ENCODE measurements at places on chromosomes 6 and 20.

GRCh38 chr6:133956416-133957049 is 3.5 kb downstream of the TBPL1 start:
- DNase-seq: no peak

- no peak for DNase-seq
These were observed 1.2 kb downstream of the SRSF12 start for GRCh38 chr6:89116702-89117101.

DNA sequence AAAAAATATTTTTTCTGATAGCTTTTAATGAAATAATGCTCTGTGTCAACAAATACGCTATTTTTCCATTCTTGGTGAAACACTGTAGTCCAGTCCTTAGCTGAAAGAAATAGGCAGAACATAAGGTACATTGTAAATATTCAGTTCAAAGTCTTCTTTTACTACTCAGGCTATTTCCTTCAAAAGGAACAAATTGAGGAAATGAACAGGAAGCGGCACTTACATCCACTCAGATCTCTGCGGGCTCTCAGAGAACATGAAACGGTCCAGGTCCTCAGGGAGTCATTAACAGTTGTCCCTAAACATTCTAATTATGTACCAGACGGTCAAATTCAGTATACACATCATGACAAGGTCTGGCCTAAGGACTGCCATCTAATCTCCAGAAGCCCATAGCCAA is 212.6 kb downstream of the KIF16B start:
- no peak for DNase-seq

DNA sequence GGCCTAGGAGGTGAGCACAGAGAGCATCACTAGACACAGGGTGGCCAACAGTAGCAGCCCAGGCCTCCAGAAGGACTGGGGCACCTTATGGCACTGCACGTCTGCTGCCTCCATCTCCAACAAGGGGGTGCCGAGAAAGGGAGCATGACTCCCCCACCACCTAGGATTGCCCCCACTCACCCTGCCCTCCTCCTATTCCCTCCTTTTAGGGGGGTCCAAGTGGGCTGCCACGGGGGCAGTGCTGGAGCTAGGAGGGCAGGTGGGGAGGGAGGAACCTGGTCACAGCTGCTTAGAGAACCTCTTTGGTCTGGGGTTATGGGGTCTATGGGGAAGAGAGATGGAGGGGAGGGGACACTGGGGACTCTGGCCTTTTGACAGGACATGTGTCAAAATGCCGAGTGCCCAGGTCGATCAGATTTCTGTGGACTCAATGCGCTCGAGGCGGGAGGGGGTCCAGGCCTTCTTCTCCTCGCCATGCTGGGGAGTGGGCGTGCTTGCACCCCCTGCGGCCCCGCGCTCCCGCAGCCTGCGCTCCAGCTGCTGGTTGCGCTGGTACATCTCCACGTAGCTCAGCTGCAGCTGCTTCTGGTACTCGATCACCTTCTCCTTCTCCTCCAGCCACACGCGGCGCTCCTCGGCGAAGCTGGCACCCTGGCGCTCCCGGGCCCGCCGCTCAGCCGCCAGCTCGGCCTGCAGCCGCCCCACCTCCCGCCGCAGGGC is 4.5 kb upstream of the FASTKD5 start:
- no peak for DNase-seq

DNA sequence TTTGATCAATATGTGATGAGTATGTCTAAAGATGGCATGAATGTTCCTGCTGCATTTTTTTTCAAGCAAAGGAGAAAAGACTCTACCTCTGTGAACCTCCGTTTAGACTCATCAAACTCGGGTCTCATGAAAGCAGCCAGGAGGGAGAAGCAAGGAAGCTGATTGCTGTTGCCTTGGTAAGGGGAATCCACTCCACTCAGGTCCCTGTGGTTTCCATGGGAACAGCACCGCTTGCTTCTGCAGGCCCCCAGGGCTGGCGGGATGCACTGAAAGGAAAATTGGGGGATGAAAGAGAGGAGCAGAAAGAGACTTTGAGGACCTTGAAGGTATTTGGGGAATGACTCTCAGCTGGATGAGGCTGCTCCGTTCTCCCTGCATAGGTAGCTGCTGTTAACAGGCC is 249.6 kb upstream of the RIN2 start:
- DNase-seq: no peak

GRCh38 chr6:20698675-20699074 is 164.4 kb downstream of the CDKAL1 start:
- DNase-seq: no peak

GRCh38 chr6:89834884-89835792 is 5.5 kb downstream of the CASP8AP2 start:
- no peak for DNase-seq

- no peak for DNase-seq
These were observed 73.2 kb upstream of the CD2AP start for GRCh38 chr6:47404435-47404834.

GRCh38 chr6:37024656-37025337 is 19.3 kb downstream of the FGD2 start:
- no peak for DNase-seq

DNA sequence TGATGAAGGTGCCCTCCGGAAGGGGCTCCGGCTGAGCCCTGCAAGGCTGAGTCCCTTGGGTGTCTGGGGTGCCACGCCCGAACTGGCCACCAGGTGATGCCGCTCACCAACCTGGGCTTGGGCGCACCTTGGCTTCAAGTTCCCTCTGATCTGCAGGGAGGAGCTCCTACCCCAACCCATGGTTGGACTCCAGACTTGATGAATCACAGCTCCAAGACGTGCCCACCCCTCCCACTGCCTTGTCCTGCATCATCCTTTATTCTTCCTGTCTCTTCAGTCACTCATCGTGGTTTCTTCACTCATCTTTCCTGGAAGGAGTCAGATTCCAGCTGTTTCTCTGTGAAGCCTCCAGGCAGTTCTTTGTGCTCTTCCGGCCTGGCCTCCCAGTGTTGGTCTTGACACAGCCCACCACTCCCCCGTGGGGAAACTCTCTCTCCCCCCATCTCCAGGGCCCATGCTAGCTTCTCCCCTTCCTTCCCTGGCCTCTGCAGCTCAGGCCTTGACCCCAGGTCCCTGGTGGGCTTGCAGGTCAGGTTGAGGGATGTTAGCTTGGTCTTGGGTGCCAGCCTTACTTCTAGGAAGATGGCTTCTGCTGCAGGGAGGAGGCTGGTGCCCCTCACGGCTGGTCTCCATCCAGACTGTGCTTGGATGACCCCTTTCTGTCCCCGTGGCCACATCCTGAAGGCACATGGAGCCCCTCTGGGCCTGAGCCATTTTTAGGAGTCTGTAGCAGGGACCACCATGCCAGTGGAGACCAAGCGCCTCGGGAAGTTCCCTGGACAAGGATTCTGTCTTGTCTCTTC is 2.6 kb upstream of the ZBP1 start:
- no peak for DNase-seq

DNA sequence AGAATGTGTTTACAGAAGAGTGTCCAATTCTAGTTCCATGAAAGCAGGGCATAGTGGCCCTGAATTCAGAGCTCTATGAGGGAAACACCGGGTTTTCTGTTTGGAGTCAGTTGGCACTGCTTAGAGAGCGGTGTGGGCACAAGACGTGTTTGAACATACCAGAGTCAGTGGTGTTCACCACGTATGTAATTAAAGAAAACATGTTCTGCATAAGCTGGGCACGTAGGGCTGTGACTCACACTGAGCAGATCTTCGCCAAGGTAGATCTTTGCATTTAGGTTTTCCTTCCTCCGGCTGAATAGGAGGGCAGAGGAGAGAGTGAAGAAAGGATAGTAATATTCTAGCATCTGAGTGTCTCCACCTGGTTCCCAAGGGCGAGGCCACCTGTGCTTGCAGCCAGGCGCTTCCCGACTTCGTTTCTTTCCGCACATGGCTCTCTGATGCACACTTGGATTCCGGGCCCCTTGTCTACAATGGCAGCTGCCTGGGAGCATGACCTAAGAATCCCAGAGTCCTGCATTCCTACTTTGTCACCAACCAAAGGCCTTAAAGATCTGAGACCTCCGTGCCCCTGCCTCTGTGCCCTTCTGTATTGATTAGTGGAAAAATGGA is 136.2 kb downstream of the ERMARD start:
- DNase-seq: no peak

- DNase-seq: peak; percentile 4
These were observed 64.9 kb upstream of the AFDN start for GRCh38 chr6:167761794-167762258.

DNA sequence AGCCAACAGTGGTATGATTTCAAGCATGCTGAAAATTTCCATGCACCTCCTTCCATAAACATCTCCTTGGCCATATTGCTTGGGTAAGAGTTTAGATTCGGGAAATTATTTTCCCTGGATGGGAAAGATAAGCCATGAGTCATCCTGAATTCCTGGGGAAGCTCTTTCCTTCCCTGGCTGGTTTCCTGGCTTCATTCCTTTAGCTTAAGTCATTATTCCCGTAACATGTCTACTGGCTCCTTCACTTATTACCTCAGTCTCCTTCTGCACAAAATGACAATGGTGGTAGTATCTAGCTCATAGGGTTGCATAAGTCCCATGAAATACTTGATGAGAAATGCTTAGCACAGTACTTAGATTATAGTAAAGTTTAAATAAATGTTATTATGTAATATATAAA is 27.6 kb downstream of the TINAG start:
- no peak for DNase-seq

DNA sequence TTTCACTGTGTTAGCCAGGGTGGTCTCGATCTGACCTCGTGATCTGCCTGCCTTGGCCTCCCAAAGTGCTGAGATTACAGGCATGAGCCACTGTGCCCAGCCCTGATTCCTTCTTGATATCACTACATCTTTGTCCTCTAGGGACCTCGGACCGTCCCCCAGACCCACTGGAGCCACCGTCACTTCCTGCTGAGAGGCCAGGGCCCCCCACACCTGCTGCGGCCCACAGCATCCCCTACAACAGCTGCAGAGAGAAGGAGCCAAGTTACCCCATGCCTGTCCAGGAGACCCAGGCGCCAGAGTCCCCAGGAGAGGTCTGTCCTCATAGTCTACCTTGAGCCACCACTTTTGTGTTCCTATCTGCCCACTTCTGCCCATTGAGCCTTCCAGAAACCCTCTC is 14.6 kb downstream of the MAVS start:
- no peak for DNase-seq

- no peak for DNase-seq
These were observed 32.1 kb downstream of the TGM3 start for GRCh38 chr20:2327620-2328555.

DNA sequence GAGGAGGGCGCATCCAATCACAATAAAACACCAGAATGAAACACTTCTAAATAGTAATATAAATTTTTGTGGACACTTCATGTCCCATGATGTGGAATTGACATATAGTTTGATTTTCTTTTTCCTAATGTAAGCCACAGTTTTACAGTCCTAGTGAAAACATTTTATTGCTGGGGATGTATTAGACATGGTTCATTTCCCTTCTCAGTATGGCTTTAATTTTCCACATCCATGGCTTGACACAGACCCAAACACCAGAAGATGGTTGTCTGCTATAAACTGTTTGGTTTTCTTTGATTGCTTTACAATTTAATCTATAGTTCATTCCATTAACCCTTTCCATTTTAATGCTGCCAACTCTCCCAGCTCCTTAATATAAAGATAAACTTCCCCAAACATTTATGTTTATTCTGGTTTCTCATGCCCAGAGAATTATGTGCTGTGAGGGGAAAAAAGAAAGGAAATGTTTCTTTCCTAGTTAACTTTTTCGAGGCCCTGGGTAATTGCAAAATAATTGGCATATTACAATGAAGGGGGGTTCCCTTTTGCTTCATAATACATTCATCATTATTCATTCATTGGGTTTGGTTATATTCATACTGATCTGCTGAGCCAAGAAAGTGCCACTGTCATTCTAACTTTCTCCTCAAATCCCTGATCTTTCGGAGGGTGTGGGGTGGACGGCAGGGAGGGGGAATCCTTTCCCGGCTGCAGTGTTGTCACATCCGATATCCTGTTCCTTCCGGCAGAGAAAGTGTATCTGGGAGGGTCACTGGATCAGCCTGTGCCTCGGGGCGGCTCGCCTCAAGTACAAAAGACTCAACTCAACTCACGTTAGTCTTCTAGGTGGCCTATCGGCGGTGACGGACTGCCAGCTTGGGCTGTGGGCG is 127.6 kb upstream of the TFAP2D start:
- no peak for DNase-seq

- DNase-seq: no peak
These were observed 333.5 kb downstream of the RNGTT start for GRCh38 chr6:88629838-88630494.

DNA sequence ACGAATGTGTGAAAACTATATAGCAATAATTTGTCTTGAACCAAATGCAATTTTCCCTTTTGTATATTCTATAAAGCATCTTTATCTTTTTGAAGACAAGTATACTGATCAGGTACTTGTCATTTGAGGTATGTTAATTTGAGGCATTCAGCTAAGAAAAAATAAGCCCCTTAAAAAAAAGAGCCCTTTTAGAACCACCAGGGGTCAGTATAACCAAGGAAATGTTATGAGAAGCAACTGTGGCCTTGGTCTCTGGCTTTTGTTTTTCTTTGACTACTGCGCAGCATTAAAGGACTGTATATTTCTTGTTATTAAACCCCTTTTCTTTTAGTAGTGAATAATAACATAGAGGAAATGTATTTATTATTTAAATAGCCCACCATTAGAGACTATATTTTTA is 43.1 kb downstream of the CD109 start:
- peak; percentile 86 for DNase-seq

DNA sequence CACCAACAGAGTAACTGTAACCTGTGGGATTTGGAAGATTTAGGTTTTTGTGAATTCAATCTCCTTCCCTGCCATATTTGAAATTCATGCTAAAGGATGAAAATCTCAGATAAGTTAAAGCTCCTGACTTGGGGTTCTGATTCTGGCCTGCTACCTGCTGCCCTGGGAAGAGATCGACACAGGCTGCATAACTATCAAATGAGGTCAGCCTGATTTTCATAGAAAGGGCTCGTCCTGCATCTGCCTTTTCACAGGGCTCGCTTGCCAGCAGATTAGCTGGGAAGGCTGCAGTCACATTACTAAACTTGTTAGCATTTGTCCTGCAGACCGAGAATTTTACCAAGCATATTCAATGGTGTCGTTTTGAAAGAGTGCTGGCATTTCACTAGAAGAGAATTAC is 14.6 kb downstream of the GCLC start:
- DNase-seq: no peak

- DNase-seq: no peak
These were observed 194.9 kb downstream of the SCP2D1 start for GRCh38 chr20:19008497-19008896.

GRCh38 chr6:74942130-74942529 is 263.7 kb downstream of the COL12A1 start:
- DNase-seq: no peak

DNA sequence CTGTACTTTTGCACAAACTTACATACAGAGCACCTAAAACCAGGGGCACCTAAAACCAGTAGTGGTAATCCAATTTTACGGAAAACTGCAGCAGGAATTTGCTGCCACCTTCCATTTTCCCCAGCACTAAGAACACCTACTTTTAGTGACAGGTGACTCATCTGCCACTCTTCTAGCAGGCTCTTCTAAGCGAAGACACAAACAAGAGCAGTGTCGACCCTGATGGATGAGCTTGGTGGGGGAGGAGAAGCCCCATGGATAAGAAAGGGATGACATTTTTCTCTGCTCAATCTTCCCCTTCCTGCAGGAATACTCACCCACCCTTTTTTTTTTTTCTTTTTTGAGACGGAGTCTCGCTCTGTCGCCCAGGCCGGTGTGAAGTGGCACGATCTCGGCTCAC is 116.9 kb downstream of the GMPR start:
- DNase-seq: no peak
